ENCODE measurements at places on chromosomes 12 and 14.

GRCh38 chr12:11810206-11810545 lies 160.7 kb downstream of the ETV6 start:
- no peak for DNase-seq

- DNase-seq = peak; percentile 74
These were observed 24.1 kb downstream of the CKAP4 start for GRCh38 chr12:106223485-106224354.

GRCh38 chr12:122886851-122887818 lies 8.8 kb downstream of the VPS37B start:
- peak; percentile 55 for DNase-seq

- no peak for DNase-seq
These were observed 11.7 kb downstream of the CISTR start for GRCh38 chr12:53740130-53740491.

DNA sequence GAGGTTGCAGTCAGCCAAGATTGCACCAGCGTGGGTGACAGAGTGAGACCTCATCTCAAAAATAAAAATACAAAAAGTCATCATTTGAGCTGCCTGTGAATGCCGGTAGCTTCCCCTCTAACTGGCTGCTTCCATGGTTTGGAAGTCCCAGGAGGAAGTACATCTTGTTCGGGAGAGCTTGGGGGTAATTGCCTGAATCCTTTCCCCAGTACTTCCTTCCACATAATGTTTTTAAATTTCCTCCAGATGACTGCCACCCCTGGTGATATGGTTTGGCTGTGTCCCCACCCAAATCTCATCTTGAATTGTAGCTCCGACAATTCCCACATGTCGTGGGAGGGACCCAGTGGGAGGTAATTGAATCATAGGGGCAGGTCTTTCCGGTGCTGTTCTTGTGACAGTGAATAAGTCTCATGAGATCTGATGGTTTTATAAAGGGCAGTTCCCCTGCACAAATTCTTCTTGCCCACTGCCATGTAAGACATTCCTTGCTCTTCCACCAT lies 87.2 kb downstream of the SPRING1 start:
- DNase-seq = no peak

DNA sequence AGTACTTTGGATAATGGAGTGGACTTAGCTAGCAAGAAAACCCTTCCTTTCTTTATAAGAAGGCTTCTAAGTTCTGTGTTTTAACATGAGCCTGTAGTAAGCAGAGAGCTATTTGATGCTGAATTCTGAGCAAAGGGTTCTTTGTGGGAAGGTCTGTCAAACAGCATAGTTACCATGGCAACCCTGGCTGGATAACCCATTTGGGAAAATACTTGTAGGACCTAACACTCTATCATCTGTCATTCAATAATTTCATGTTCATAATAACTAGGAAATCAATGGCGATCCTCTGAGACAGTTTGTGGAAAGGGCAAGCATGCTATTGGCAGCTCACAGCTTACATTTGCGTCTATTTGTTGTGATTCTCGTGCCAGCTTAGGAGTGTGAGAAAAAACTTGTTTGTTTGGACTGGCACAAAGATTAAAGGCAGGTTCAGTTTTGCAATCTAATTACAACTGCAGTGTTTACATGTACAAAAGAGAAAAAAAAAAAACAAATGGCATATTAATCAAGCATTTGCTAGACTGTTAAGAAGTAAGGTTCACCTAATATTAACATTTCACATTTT lies 219.2 kb downstream of the PDZRN4 start:
- DNase-seq = no peak

GRCh38 chr12:113039911-113040445 lies 16.6 kb upstream of the DTX1 start:
- no peak for DNase-seq

DNA sequence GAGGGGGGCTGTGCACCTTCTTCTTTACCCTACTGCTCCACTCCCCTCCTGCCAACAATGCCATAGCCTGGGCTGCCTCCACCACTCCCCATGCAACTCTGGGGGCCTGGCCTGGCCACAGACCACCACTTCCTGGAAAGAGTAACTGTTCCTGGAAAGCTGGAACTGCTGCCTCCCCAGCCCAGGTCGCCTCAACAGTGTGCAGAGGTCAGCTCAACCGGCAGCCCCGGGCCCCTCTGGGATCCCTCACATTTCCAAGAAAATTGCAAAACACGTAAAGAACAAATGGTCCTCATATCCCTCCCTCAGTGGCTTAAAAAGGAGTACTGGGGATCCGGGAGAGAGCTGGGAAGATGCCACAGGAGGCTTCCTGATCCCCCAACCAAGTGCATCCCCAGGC lies 22.4 kb upstream of the DIO3 start:
- no peak for DNase-seq

DNA sequence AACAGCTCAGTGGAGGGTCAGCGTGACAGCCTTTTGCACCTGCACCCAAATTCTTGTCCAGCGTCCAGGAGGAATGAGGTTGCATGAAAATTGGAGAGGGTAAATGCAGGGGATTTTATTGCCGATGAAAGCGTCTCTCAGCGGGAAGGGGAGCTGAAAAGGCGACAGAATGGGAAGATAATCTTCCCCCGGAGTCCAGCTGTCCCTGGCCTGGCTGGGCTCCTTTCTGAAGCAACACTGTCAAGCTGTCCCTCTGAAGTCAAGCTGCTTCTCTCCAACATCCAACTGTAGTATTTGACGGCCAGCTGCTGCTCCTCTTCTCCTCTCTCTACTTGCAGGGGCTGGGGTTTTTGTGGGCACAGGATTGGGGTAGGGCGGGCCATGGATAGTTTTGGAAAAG lies 32.7 kb downstream of the NOPCHAP1 start:
- DNase-seq = no peak

DNA sequence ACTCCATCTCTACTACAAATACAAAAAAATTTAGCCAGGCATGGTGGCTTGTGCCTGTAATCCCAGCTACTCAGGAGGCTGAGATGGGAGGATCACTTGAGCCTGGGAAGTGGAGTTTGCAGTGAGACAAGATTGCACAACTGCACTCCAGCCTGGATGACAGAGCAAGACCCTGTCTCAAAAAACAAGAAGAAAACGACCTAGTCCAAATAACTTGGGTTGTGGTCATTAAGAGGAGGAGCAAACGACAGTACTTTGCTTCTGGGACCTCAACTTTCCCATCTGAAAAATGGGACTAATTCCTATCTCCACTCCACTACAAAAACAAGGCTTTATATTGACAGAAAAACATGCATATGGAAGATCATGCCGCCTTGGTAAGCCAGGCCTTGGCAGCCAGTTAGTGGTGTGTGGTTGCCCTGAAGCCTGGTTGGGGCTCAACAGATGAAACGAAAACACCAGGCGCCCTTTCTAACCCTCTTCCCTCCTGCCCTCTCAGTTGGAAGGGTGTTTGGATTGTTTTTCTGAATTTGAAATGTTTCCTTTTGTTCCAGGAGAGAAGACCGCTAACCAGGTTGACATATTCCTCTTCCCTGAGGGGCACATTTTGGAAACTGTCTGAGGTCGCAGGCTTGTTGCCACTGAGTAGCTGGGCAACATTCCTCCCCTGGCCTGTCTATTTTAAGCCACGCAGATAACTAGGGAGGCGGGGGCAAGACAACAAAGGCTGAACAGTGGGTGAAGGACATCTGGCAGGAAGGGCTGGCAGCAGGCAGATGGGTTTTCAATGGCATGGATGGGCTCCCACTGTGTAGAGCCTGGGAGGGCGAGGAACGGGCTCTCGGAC lies 13.7 kb upstream of the VPS37B start:
- no peak for DNase-seq

DNA sequence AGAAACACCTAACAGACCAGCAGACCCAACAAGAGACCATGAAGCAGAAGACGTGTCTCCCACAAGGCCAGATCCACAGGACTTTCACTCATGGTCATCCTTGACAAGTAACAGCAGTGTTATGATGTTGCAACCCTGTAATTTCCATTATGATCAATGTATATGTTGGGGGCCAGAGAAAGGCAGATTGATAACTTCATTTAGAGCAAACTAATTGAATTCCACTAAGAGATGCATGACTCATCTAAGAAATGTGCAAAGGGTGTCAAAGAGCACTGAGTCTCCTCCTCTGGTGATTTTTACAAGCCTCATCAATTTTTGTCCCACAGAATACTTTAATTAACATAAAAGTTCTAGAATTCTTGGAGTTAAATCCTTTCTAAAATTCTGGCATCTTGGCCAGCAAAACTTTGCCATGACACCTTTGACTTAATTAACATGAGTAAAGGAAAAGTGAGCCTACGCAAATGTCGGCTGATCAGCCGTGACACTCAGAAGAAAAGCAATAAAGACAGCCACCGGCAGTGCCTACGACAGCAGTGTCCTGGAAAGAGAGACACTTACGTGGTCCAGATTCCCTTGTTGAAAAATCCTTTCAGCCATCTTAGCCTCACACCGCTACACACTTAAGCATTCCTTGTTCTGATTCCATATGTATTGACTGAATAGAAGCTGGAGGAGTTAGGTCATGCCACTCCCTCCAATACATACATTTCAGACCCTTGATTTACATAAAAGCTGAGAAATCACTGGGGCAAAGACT lies 370.2 kb upstream of the CCDC196 start:
- no peak for DNase-seq

DNA sequence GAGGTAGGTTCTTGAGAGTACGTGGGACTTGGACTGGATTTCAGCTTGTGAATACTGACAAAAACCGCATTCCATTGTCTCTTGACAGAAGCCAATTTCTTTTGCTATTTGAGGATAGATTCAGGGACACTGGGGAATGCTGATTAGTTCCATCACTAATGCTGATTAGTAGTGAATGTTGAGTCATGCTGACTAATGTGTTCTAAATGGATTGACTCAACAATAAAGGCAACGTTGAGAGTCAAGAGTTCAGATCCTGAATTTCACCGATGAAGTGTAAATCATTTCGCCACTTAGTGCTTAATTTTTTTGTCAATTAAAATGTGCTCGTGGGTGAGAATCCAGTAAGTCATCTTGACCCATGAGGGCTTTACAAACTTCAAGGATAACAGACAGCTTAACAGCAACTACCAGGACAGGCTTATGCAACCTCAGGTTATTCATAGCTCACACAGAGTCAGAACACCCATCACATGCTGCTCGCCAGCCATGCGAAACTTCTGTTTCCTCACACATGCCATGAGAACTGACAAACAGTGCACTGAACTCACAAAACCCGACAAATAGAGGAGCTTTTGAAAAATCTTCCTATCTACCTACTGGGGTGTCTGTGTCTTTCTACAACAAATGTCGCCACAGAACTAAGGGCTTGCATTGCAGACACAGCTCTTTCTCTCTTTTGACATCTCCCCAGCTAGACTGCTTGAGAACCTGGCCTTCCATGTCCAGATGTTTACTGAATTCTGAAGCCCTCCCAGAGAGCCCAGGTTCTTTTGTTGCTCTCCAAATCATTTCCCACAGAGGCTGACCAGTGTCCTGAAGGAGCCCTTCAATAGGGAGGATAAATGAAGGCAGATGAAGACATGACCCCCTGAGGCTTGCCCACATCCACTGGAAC lies 316.4 kb downstream of the ZFP36L1 start:
- DNase-seq = no peak

DNA sequence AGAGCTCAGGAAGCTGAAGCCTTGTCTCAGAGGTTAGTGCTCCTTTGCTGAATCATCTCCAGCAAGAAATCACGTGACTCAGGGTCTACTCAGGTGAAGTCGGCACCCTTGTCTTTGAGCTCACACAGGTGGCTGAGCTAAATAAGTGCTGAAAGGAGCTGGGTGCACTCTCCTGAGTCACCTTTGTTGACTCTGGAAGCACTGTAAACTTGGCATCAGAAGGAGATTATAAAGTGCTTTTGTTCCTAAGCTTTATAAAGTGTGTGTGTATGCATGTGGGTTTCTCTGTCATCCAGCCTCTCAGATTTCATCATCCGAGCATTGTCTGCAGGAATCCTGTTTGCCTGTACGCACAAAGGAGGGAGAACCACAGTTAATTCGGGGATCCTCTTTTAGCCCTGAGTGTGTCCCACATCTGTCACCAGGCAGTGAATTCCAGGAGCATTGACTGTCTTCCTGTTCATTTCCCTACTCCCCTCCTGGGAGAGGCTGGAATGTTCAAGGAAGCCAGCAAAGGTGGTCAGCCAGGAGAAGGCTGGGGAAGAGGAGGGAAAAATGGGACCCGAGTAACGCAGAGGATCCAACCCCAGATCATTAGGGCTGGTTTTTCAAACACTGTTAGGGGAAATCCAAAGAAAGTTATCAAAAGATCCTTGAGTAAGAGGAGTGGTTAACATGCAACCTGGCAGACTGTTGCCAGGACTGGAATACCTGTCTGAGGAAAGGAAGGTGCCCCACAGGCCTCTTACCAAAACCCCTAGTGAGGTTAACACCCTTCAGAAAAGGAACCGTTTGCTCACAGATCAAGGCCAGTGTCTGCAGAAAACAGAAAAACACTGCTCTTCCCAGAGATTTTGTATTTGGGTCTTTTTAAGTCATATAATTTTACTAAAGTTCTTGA lies 157.5 kb upstream of the HIF1A start:
- peak; percentile 46 for DNase-seq

DNA sequence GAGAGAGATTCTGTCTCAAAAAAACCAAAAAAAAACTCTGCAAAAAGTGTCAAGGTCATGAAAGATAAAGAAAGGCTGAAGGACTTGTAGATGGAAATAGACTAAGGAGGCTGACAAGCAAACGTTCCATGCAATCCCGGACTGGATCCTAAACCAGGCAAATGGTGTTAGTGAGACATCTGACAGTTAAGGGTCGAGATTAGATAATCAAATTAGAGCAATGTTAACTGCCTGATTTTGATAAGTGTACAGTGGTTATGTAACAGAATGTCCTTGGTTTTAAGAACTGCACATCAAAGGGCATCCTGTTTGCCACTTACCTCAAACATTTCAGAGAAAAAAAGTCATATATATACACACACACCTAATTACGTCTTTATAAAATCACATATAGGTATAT lies 3.5 kb upstream of the RAN start:
- DNase-seq = no peak

- no peak for DNase-seq
These were observed 101.0 kb downstream of the PIWIL1 start for GRCh38 chr12:130438711-130439110.

GRCh38 chr12:27424631-27425230 lies 21.8 kb upstream of the SMCO2 start:
- no peak for DNase-seq
